ENCODE measurements at places on chromosomes 1 and 21.

- no peak for DNase-seq
Measured at GRCh38 chr1:51230501-51231078, 5.5 kb upstream of the RNF11 start.

GRCh38 chr1:181469829-181470228, 13.5 kb upstream of the CACNA1E start:
- DNase-seq: no peak

DNA sequence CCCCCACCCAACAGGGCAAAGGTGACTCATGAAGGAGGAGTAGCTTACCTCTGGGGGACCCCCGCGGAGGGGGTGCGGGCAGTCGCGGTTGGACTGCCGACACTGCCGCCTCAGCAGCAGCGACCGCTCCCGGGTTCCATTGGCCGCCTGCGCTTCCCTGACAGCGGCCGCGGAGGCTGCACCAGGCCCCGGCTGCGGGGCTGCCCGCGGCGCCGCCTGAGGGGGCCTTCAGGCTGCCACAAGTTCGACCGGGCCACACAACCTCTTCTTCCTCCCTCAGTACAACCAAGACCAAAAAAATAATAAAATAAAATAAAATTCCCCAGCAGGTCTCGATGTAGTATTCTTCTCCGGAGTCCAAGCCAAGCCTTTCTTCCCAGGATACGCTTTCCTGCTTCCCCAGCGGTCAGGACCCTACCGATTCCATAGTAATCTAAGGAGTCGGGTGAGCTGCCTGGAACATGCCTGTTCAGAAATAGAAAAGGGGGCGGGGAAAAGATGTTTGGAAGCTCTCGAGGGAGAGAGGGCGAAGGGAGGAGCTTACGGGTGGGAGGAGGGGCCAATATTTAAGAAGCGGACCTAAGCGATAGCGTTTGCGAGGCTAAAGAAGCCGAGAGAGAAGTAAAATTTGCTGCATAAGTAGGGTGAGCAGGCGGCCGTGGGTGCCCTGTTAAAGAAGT, at the start of gene PI4KB:
Gene PI4KB (minus strand): TSS at position 194 of the 680 bp plus-strand sequence. CDS start 10,935 bp downstream, outside the sequence.
- peak; percentile 97 for DNase-seq

GRCh38 chr1:101178688-101179491, 57.9 kb upstream of the S1PR1 start:
- no peak for DNase-seq

- no peak for DNase-seq
Measured at GRCh38 chr1:24640288-24640687, 2.8 kb upstream of the SRRM1 start.

GRCh38 chr1:230002164-230002803, 64.8 kb upstream of the GALNT2 start:
- DNase-seq: peak; percentile 54

DNA sequence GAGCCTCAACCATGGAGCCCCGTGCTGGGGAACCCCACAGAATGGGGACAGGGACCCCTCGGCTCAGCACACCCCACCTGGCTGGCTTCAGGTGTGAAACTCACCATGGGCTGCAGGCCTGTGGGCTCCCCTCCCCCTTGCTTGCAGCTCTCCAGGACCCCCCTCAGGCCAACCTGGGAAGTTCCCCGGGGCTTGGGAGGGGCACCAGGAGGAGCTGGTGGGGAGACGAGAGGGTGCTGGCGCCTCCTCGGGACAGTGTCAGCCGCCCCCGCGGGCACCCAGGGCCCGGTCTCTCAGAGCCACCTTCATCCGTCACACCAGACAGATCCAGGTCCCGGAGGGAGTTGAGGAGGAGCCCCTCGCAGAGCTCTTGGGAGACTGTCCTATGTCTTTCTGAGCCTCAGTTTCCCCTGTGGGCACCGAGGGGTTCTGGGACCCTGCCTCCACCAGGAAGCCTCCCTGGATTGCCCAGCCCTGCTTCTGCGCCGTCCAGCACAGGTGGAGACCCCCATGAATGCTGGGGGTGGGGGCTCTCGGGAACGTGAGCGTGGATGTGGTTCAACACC, 657 bp upstream of the TNFRSF18 start:
- DNase-seq: peak; percentile 19

DNA sequence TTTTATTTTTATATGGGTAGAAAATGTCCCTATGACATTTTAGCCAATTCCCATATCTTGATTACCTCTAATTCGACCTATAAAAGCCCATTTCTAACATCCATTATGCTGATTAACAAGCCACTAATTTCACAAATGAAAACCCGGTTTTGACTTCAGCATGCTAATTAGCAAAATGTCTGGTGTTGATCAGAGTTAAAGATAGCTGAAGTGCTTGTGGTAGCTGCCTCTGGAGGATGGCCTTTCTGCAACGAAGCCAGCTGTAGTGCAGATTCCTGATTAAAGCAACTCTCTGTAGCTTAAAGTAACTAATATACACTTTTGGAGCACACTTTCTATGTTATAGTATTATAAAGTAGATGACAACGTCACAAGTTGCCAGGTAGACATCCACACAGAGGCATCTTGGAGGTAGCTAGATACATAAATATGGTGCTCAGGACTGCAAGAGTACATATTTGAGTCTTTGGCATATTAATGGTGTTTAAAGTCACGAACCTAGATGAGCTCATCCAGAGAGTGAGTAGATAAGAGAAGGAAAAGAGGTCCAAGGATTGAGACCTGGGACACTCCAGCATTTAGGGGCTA, 239.5 kb downstream of the BRINP2 start:
- DNase-seq: no peak

GRCh38 chr1:53016705-53017104, 45.3 kb upstream of the PODN start:
- no peak for DNase-seq

Measured in femur (tissue), 1 donor.